NCI-H1930 (cell line): ENCODE measurements at places on chromosomes 6 and 20.

DNA sequence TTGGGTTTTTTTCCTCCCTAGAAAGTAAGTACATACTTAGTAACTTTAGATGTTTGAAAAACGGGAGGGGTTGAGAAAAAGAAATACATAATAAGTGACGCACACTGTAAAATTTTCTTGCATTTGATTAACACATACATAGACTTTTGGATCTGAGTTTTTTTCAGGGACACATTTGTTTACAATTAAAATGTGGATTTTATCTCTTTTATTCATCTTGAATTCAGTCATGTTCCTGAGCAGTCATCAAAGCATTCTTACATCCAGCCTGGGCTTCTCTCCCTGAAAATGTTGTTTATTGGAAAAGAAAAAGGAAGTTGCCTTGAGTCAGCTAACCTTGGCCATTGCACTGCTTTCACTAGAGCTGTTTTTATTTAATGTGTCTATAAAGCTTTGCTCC, 8.7 kb upstream of the RPP40 start:
- DNase-seq, result no peak

GRCh38 chr20:17014217-17014616, 212.6 kb upstream of the PCSK2 start:
- DNase-seq, result no peak

GRCh38 chr6:4253604-4254231, 118.3 kb upstream of the ECI2 start:
- DNase-seq, result no peak

DNA sequence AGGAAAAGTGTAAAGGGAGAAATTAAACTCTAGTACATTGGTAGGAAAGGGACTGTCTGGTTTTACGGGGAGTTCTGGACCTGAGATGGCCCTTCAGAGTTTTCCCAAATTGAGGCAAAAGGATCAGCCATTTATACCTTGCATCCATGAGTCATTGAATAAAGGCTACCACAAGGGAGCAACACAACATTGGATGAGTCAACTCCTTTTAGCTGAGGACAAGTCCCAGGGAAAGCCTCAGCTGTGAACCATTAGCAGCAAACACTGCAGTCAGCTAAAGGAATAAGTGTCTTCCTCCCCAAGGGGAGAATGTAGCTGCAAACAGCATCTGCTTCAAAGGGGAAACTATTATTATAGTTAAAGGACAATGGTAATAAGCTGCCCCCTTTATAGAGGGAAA, 468.7 kb upstream of the ID4 start:
- DNase-seq, result no peak

GRCh38 chr20:43893930-43894329, 20.7 kb upstream of the TOX2 start:
- no peak for DNase-seq

GRCh38 chr6:24139080-24139479, 13.1 kb downstream of the NRSN1 start:
- DNase-seq, result no peak

DNA sequence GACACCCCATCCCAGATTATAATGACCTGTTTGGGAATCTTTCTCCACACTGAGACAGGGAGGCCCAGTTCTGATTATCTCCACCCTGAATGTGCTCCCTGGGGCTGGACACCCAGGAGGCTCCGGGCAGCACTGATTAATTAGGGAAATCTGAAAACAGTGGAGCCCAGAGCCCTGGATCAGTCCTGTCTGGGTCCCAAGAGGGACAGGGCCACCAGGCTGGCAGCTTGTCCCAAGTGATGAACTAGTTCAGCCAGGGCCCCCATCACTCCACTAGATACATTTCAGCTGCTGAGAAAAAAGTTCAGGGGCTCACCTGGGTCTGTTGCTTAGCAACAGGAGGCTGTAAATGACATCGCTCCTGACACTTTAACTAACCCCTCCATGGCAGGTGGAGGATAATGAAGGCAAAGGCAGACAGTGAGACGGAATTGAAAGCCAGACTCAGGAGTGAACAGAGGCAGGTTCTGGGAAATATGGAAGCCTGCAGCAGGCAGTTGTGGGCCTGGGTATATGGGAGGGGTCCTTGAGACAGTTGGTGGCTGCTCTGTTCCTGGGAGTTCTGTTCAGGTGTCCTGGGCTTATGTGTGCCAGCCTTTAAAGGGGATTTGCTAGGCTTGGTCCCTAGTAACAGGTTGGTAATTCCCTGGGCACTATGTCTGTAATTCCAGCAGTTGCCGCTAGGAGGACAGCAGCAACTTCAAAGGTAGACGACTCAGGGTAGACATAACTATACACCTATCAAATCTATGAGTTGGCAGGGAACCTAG, 78.3 kb upstream of the CTNNBL1 start:
- peak; percentile 36 for DNase-seq

- DNase-seq, result no peak
Observed at GRCh38 chr6:126665551-126665950, 325.6 kb downstream of the CENPW start.

DNA sequence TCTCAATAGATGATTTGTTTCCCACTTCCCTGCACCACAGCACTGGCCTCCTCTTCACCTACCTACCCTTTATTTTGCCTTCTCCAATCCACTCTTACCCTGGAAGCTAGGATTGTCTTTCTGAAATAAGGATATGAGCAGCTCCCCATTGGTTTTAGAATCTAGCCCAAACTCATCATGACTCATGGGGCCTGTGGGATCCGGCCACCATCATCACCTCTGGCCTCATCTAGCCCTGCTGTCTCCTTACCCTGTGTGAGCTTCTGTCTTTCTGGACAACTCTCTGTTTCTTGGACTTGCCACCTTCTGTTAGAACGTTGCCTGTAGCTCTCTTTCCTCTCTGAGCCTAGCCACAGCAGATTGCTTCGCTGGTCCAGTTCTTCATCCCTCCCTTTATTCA, 277.1 kb downstream of the PAX1 start:
- no peak for DNase-seq

GRCh38 chr6:47044397-47044796, 2.3 kb upstream of the ADGRF1 start:
- DNase-seq, result no peak

DNA sequence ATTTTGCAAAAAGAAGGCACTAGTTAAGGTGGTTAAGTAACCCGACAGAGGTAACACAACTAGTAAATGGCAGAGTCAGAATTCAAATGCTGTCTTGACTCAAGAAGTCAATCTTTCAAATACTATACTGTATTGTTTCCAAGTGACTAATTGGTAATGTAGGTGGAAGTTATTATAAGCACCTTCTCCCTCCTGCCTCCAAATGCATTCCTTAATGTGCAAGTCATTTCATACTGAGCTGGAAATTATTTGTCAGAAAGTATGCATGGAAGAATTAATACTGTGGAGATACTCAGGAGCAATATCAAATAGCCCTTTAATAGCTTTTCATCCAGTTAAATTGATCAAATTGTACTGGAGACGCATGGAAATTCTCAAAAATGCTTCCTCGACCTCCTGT, 579.1 kb downstream of the DOK5 start:
- DNase-seq, result no peak

- DNase-seq, result no peak
Observed at GRCh38 chr20:63544958-63545516, 2.5 kb downstream of the SRMS start.

- no peak for DNase-seq
Observed at GRCh38 chr6:140193269-140193668, 818.8 kb upstream of the CITED2 start.

DNA sequence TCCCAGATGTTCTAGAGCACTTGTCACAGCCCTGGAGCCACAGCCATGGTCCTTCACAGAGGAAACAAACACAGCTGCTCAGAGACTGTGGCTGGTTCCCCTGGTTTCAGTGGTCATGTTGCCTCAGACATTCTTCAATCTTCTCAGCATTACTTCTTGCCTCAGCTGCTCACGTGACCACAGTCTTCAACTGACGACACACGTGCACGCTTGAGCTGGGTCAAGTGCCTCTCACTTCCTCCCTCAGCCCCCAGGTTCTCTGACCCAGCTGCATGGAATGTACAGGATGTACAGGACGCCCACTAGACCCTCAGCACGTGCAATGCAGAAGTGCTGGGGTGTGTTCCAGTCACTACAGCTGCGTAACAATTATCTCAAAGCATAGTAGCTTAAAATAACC, 159.8 kb upstream of the GGTLC1 start:
- no peak for DNase-seq

- DNase-seq, result no peak
Observed at GRCh38 chr6:146666909-146667308, 68.1 kb downstream of the ADGB start.

DNA sequence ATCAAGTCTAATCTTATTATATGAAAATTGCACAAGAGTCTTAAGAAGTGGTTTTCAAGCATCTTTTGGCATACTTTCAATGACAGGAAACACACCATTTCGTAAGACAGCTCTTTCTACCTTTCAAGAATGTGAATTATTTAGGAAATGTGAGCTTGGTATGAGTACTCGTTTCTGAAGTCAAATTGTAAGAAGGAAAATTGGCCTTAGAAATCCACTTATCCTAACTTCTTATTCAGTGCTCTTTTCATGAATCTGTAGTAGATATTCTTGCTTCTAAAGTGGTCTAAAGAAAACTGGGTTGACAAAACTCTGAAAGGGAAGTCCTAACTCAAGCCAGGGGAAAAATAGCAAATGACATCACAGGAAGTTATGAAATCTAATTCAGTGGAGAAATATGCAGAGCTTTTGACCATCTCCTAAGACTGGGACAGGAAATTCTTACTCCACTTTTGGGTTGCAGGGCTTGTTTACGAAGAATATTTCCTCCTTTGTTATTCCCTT, 38.5 kb upstream of the OGFRL1 start:
- no peak for DNase-seq
